Adrenal gland (tissue), 19 donors: ENCODE measurements at places on chromosomes 12 and 14. TPM values are rescaled to one million over a fixed set of nuclear protein-coding genes. Genes with fewer than 3 reads are reported as not detected.
A peak's percentile ranks its signal among the peaks of the same experiment; 100 is the strongest.

Gene ZBTB42
- polyA plus RNA-seq = 2.3 TPM

Gene IFNG-AS1
- not detected for polyA plus RNA-seq

GRCh38 chr12:2034633-2035430 lies 18.0 kb upstream of the CACNA1C start:
- H3K4me3 ChIP-seq = peak overlapping the region; percentile 2
- no peaks in the 10 kb centered on the region for H3K27me3 ChIP-seq
- peak; percentile 87 for DNase-seq
- H3K4me1 ChIP-seq = peaks cover 5% of the 10 kb centered on the region
- H3K36me3 ChIP-seq = no peaks in the 10 kb centered on the region

- H3K27ac ChIP-seq = no peak overlapping the region
- no peak for DNase-seq
- H3K4me3 ChIP-seq = no peak overlapping the region
- H3K27me3 ChIP-seq = no peaks in the 10 kb centered on the region
- no peaks in the 10 kb centered on the region for H3K36me3 ChIP-seq
Observed at GRCh38 chr12:90943255-90943654, 11.7 kb downstream of the CCER1 start.

DNA sequence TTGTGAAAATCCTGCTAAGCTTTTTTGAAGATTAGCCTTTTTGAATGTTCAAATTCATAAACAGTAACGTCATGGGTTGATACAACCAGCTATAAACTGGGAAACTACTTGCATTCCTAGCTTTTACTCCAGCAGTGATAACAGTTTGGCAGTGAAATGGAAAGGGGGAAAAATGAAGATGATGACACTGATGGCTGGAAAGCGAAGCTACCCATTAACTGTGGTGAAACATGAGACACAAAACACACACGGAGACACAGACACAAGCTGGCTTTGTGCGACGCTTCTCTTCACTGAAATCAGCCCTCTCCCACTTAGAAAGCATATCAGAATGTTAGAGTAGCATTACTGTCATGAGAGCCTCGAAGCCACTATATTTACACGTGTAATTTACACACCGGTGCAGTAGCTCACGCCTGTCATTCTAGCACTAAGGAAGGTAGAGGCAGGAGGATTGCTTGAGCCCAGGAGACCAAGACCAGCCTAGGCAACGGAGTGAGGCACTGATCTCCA lies 15.7 kb downstream of the VPS37B start:
- H3K27me3 ChIP-seq = no peaks in the 10 kb centered on the region
- H3K36me3 ChIP-seq = no peaks in the 10 kb centered on the region
- H3K27ac ChIP-seq = peak overlapping the region; percentile 50
- H3K4me3 ChIP-seq = no peak overlapping the region
- H3K4me1 ChIP-seq = peaks cover 48% of the 10 kb centered on the region

- no peak for DNase-seq
- no peaks in the 10 kb centered on the region for H3K27me3 ChIP-seq
- no peaks in the 10 kb centered on the region for H3K36me3 ChIP-seq
Observed at GRCh38 chr12:62252576-62252975, 7.6 kb upstream of the USP15 start.

Gene DCN
- 508 TPM for polyA plus RNA-seq

Gene CLECL1
- 1.1 TPM for polyA plus RNA-seq

Gene P3H3
- 3.7 TPM for polyA plus RNA-seq

Gene LGALS3
- polyA plus RNA-seq = 174 TPM

DNA sequence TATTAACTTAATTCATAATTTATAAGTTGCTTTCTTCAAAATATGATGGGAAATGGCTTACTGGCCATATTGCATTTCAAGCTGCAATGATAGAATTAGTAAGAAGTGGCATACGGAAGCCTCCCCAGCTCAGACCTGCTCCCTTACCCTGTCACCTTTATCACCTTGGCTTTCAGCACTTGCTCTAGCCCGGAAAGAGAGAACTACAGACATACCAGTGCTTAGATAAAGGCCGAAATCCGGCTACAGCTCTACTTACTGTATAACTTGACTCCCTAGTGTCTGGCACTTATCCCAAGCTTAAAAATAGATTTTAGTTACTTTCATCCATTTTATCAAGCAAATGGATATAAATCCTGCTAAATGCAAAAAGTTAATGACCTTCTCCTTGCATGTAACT lies 42.5 kb downstream of the PKP2 start:
- H3K4me1 ChIP-seq = no peaks in the 10 kb centered on the region
- no peak for DNase-seq
- H3K27ac ChIP-seq = no peak overlapping the region
- no peaks in the 10 kb centered on the region for H3K36me3 ChIP-seq
- no peak overlapping the region for H3K4me3 ChIP-seq

Gene FOXG1
- 0.07 TPM for polyA plus RNA-seq

DNA sequence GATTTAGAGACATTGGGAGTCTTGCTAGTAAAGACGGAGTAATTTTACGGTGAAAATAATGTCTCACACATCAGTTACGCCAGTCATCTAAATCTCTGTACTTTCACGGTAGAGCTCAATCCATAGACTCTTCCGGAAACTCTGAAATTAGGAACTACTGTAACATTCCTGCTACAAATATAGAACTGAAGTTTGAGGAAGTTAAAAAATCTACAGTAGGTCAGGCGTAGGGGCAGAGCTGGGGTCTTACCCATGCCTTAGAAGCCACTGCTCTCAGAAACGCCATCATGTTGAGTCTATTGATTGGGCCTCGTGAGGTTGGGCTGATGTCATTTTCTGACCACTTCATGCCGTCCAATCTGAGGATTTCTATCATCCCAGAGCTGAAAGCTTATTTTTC lies 1029.8 kb upstream of the TMEM132C start:
- H3K4me1 ChIP-seq = no peaks in the 10 kb centered on the region
- no peak for DNase-seq
- no peak overlapping the region for H3K27ac ChIP-seq
- no peaks in the 10 kb centered on the region for H3K36me3 ChIP-seq
- peaks cover 8% of the 10 kb centered on the region for H3K27me3 ChIP-seq
- H3K4me3 ChIP-seq = no peak overlapping the region

DNA sequence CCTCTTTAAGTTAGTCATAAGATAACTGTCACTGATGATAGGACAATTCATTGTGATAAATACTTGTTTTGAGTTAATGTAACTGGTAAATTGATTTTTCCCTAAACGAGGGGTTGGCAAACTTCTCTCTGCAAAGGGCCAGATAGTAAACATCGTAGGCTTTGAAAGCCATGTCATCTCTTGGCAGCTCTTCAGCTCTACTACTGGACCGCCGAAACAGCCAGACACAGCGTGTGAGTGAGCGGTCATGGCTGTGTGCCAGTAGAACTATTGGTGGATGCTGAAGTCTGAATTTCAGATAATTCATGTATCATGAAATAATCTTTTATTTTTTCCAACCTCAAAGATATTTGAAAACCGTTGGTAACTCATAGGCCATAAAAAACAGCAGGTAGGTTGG lies 9.9 kb downstream of the PIWIL1 start:
- no peaks in the 10 kb centered on the region for H3K27me3 ChIP-seq
- H3K36me3 ChIP-seq = no peaks in the 10 kb centered on the region
- H3K4me1 ChIP-seq = no peaks in the 10 kb centered on the region
- DNase-seq = no peak
- H3K4me3 ChIP-seq = no peak overlapping the region

GRCh38 chr12:133235401-133236112 lies at the start of gene ANHX:
Gene ANHX (minus strand): TSS chr12:133235877. CDS start chr12:133234356, 1,521 bp downstream.
- no peaks in the 10 kb centered on the region for H3K36me3 ChIP-seq
- no peak for DNase-seq
- no peaks in the 10 kb centered on the region for H3K4me1 ChIP-seq
- H3K4me3 ChIP-seq = no peak within 1 kb of the TSS
- no peak within 1 kb of the TSS for H3K27ac ChIP-seq
- H3K27me3 ChIP-seq = no peaks in the 10 kb centered on the region

DNA sequence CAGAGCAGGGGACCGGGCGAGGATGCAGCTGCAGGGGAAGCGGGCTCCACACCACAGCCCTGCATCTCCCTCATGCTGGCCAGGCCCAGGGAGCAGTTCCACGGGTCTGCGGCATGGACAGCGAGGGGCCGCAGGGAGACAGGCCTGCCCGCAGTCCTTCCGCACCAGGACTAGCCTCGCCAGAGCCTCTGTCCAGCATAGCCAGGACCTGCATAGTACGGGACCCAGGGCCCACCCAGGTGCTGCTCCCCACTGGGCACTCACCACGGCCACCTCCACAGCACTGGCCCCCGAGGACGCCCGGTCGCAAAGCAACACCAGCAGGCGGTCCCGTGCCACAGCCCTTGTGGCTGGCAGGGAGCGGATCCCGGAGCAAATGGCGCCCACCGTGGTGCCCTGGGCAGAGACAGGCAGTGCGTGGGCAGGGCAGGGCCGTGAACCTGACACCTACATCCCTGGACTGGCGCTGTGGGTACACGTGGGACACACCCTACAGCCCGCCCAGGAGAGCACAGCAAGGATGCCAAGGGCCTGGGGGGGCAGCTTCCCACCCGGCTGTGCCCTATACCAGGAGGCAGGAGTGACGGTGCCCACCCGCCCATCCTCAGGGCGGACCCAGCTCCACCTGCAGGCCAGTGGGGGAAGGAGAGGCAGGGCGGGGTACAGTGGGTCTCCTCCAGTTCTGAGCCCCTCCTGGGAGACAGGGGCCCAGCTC lies 23.8 kb downstream of the JAG2 start:
- no peak overlapping the region for H3K4me3 ChIP-seq
- H3K27ac ChIP-seq = no peak overlapping the region
- H3K4me1 ChIP-seq = no peaks in the 10 kb centered on the region
- H3K36me3 ChIP-seq = no peaks in the 10 kb centered on the region
- DNase-seq = peak; percentile 5
- H3K27me3 ChIP-seq = no peaks in the 10 kb centered on the region

DNA sequence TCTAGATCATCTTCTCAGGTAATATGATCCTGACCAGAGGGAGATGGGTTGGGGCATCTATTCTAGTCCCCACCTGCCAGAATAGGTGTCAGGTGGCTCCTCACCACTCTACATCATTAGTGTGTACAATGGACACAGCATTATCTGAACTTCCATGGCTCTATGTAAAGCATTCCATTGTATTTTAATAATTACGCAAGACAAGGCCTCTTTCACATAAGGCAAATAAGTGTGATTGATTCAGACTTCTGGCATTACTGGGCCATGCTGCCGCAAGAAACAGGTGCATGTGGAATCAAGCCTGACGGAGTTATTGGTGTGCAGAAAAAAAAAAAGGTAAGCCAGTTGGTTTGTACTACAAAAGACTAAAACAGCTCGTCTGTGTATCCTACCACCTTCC lies 3.1 kb upstream of the DDHD1 start:
- no peak overlapping the region for H3K4me3 ChIP-seq
- H3K4me1 ChIP-seq = peaks cover 6% of the 10 kb centered on the region
- H3K27me3 ChIP-seq = no peaks in the 10 kb centered on the region
- DNase-seq = no peak
- no peak overlapping the region for H3K27ac ChIP-seq
- H3K36me3 ChIP-seq = no peaks in the 10 kb centered on the region

Gene PRKD1
- polyA plus RNA-seq = 6.9 TPM

Gene CCDC197
- not detected for polyA plus RNA-seq

Gene C12orf56
- 0.07 TPM for polyA plus RNA-seq

GRCh38 chr12:28851781-28852180 lies 297.3 kb upstream of the FAR2 start:
- no peak for DNase-seq
- no peak overlapping the region for H3K27ac ChIP-seq
- H3K4me1 ChIP-seq = no peaks in the 10 kb centered on the region

DNA sequence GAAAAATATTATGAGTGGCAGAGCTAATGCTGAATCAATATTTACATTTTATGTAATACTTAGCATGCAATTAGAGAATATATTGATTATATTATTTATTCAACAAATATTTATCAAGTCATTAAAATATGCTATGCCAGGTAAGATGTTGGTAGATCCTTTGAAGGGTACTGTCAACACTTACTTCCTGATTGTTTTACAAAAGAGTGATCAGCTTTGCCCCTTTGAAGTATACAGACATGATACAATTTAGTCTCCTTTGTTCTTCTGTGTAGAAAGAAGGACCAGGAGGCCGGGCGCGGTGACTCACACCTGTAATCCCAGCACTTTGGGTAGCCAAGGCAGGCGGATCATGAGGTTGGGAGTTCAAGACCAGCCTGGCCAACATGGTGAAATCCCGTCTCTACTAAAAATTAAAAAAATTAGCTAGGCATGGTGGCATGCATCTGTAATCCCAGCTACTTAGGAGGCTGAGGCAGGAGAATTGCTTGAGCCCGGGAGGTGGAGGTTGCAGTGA lies 73.9 kb upstream of the IFNG-AS1 start:
- DNase-seq = no peak
- H3K27me3 ChIP-seq = no peaks in the 10 kb centered on the region
- H3K4me3 ChIP-seq = no peak overlapping the region

- no peaks in the 10 kb centered on the region for H3K36me3 ChIP-seq
- H3K4me3 ChIP-seq = no peak overlapping the region
- no peaks in the 10 kb centered on the region for H3K4me1 ChIP-seq
- no peak for DNase-seq
- no peak overlapping the region for H3K27ac ChIP-seq
Observed at GRCh38 chr14:26719514-26719913, 121.7 kb upstream of the NOVA1 start.

DNA sequence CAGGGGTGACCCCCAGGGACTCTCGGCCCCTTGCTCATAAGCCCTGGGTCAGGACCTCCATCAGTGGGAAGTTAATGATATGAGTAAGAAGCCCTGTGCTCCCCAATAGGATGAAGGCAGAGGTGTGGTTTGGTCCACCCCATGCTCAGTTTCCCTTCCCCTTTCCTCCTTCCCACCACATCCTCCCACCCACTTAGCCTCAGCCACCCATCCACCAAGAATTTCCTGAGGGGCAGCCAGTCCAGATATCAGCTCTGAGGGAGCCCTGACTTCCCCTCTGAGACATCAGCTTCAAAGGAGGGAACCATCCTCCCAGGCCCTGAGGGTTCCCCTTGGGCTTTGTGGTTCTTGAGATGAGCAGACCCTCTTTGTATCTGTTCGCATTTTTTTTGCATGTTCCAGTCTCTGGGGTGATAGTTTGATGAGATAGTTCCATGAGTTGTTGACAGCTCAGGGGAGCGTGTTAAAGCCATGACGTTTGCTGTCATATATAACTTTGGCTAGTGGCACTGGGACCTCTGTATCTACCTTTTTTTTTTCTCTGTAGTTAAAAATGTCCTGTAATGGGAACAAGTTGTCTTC lies 71.2 kb downstream of the LGMN start:
- no peaks in the 10 kb centered on the region for H3K4me1 ChIP-seq
- DNase-seq = no peak
- no peak overlapping the region for H3K4me3 ChIP-seq
- H3K27me3 ChIP-seq = no peaks in the 10 kb centered on the region

Gene KRT75
- polyA plus RNA-seq = not detected

- H3K4me3 ChIP-seq = no peak overlapping the region
- DNase-seq = no peak
Observed at GRCh38 chr14:31842899-31843298, 234.2 kb upstream of the ARHGAP5 start.

GRCh38 chr12:23504043-23504442 lies 445.4 kb downstream of the SOX5 start:
- H3K36me3 ChIP-seq = no peaks in the 10 kb centered on the region
- no peak overlapping the region for H3K4me3 ChIP-seq
- no peaks in the 10 kb centered on the region for H3K27me3 ChIP-seq

GRCh38 chr12:112418608-112419296 lies at the start of gene PTPN11:
Gene PTPN11 (plus strand): TSS chr12:112418947. CDS start chr12:112419112, 165 bp downstream.
- no peaks in the 10 kb centered on the region for H3K36me3 ChIP-seq
- peak within 1 kb of the TSS; percentile 95 for H3K4me3 ChIP-seq
- peak; percentile 91 for DNase-seq
- H3K4me1 ChIP-seq = peaks cover 21% of the 10 kb centered on the region
